ENCODE measurements at places on chromosomes 2 and 18.

DNA sequence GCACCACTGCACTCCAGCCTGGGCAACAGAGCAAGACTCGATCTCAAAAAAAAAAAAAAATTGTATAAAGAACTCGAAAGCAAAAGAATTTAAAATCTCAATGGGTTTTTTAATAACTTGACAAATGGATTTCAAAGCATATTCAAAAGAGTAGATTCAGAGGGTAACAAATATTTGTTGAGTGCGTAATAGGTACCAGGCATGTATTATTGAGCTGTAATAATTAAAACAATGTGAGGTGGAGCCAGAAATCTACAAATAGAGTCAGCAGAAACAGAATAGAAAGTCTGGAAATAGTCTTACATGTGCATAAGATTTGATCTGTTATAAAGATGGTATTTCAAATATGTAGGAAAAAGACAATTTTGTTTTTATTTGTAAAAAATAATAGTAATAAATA lies 19.1 kb upstream of the RAB11FIP5 start:
- DNase-seq: no peak

DNA sequence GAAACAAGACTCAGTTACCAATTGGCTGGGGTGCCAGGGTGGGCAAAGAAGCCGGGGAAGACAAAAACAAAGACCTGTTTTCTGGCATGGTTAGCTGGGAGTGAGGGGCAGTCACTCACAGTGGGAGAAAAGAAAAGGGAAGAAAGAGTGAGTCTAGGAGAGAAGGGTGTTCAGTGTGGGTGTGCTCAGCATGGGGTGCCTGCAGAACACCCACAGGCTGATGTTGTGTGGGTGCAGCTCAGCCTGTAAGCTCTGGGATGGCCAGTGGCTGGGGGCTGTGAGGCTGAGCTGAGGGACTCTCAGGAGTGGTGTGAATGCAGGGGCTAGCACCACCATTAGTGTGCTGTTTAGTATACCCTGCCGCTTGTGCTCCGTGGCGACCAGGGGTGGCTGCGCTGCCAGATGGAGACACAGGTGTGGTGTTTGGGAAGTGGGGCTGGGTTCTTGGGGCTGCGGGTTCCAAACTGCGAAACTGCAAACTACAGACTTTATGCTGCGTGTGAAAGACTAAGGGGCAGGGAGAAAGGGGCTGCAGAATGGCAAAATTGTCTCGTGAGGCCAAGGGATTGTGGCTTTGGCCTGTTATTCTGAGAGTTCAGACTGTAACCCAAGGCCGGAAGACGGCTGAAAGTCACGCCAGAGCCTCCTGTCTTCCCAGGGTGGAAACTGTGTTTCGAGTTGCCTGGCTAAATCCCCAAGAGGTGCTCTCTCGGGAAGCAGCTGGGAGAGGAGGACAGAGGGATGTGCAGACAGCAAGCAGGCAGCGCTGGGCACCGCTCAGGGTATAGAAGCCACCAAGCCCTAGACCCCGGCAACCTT lies 156.3 kb downstream of the TTC32 start:
- no peak for DNase-seq

DNA sequence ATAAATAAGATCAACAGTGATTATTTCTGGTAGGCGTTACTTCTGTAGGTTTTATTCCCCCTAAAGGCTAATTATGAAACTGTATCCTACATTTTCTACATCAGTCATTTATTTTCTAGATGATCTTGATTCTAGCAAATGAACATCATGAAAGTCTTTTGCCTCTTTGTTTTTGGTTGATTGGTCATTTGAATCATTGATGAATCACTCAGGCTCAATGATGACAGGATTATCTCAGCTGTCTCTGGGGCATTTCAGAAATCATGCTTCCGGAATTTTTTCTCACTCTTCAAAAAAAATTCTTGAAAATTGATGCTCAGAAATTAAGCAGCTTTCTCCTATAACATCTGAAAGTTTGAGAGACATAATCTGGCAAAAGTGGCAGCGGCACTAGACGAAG lies 298.9 kb upstream of the TCF4 start:
- DNase-seq: no peak

- no peak for DNase-seq
Measured at GRCh38 chr2:120966510-120967254, 231.0 kb downstream of the GLI2 start.

GRCh38 chr18:53747210-53747609 lies 477.3 kb downstream of the MBD2 start:
- no peak for DNase-seq
